GM23248 (cell line): ENCODE measurements at places on chromosomes 4 and X. TPM values are rescaled to one million over a fixed set of nuclear protein-coding genes. Genes with fewer than 3 reads are reported as not detected.

DNA sequence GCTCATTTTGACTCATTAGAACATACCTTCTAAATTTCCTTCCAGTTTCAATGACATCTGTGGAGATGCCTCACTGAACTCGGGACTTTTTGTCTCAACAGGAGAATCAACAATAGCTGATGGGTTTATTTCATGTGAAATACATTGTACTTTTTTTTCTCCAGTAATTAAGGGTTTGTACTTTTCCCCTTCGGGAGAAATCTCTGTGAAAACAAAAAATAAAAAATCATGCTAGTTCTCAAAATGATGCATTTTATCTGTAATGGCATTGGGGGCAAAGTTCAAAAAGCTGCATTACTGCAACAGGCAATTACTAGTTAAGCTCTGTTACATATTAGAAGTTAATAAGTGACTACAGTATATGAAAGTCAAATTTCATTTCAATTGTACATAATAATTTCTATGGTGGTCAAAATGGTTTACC, 167.3 kb upstream of the SH3RF1 start:
- H3K4me3 ChIP-seq = no peak overlapping the region
- no peak for DNase-seq
- no peaks in the 10 kb centered on the region for H3K4me1 ChIP-seq
- H3K36me3 ChIP-seq = no peaks in the 10 kb centered on the region
- H3K27ac ChIP-seq = no peak overlapping the region

NSG1 gene
- 0.86 TPM in 1 of 2 replicates, not detected in the other for total RNA-seq

DNA sequence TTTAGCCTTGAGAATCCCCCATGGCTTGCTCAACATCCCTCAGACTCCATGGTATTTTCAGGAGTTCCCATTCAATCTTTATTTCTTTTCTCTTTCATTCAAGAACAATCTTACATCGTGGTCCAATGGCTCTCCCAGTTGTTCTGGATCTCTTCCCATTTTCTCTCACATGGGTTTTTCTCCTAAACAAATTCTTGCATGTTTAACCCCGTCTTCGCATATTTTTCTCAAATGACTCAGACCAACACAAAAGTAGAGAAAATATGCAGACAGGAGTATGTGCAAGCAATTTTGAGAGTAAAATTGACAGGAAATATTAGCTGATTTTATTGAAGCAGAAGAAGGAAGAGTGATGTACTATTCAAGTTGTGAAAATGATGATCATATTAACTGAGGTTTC, 396.4 kb upstream of the TRAM1L1 start:
- no peak overlapping the region for H3K4me3 ChIP-seq
- no peaks in the 10 kb centered on the region for H3K36me3 ChIP-seq
- no peak overlapping the region for H3K27ac ChIP-seq
- H3K4me1 ChIP-seq = no peaks in the 10 kb centered on the region
- no peaks in the 10 kb centered on the region for H3K27me3 ChIP-seq
- DNase-seq = no peak

GRCh38 chr4:87356832-87357526, 34.0 kb downstream of the HSD17B11 start:
- H3K36me3 ChIP-seq = no peaks in the 10 kb centered on the region
- H3K4me3 ChIP-seq = no peak overlapping the region

DNA sequence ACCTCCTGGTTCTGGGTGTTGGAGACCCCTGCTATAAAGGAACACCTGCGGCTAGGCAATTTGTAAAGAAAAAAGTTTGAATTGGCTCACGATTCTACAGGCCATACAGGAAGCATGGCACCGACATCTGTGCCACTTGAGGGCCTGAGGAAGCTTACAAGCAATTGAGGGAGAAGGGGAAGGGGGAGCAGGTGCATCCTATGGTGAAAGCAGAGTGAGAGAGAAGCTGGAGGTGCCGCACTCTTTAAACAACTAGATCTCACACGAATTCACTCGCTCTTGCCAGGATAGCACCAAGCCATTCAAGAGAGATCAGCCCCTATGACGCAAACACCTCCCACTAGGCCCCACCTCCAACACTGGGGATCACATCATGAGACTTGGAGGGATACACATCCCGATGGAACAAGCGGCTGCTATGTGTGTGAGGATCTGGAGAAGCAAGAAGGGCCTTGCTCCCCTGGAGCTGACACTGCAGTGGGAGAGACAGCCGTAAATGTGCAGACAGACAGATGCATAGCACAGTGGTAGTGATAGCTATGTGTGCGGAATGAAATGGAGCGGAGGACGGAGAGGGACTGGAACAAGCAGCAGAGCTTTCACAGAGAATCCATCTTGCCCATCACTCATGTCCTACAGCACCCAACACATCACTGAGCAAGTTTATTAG, 60.7 kb upstream of the HELT start:
- H3K27me3 ChIP-seq = peaks cover 4% of the 10 kb centered on the region; the same call in 1 of the 2 replicates
- no peak overlapping the region for H3K27ac ChIP-seq
- no peaks in the 10 kb centered on the region for H3K36me3 ChIP-seq
- no peak overlapping the region for H3K4me3 ChIP-seq
- no peak for DNase-seq
- no peaks in the 10 kb centered on the region for H3K4me1 ChIP-seq

TSPAN6 gene
- total RNA-seq = 24.3 and 29.3 TPM in 2 replicates

PGRMC2 gene
- 97.4 and 117 TPM in 2 replicates for total RNA-seq

TKTL1 gene
- not detected in 2 replicates for total RNA-seq

DNA sequence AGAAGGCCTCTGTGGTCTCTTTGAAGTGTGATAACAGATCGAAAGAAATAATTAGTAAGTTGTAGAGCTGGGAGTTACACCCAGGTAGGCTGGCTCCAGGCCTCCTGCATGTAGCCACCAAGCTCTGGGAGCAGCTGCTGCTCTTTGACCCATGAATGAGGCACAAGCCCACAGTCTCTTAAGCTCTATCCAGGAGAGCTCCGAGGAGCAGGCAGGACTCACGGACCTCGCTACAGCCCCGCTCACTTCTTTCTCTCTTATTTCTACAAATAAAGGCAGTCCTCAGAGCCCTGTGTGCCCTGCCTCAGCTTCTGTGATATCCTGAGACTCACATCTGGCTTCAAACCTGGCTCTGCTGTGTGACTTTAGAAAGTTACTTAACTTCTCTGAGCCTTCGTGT, 86.9 kb downstream of the EVC start:
- no peak overlapping the region for H3K4me3 ChIP-seq
- H3K27ac ChIP-seq = no peak overlapping the region
- no peaks in the 10 kb centered on the region for H3K27me3 ChIP-seq
- no peak for DNase-seq
- H3K4me1 ChIP-seq = no peaks in the 10 kb centered on the region

- H3K4me3 ChIP-seq = no peak overlapping the region
- no peaks in the 10 kb centered on the region for H3K36me3 ChIP-seq
- no peaks in the 10 kb centered on the region for H3K27me3 ChIP-seq
- no peak for DNase-seq
Observed at GRCh38 chrX:155115174-155115819, 44.0 kb downstream of the BRCC3 start.

DNA sequence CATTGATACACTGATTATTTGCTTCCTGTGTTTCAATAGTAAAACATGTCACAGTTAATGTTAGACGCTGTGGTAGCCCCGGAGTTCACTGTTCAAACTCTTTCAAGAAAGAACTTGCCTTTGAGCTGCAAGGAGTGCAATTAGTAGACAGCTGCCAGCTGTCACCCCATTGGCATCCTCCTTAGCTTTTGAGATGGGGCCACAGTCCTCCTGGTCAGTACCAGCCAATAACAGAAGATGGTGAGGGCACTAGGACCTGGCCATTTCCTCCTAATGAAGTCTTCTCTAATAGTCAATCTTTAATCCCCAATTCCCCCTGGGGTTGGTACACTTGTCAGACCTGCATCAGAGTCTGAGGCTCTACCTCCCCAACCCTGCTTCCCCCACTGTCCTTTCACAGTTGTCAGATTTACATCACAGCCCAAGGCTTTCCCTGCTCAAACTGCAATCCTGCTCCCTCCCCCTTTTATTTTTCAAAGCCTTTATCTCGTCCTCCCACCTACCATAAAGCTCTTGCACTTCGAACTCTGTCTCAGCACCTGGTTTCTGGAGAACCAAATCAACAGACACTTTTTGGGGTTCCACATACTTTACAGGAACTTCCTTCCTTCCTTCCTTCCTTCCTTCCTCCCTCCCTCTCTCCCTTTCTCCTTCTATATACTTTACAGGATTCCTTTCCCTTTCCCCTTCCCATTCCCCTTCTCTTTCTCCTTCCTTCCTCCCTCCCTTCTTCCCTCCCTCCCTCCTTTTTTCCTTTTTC, 182.0 kb downstream of the RASL11B start:
- no peaks in the 10 kb centered on the region for H3K36me3 ChIP-seq
- H3K27me3 ChIP-seq = no peaks in the 10 kb centered on the region
- H3K4me3 ChIP-seq = no peak overlapping the region
- DNase-seq = no peak
- H3K4me1 ChIP-seq = peaks cover 3% of the 10 kb centered on the region; the same call in 1 of the 2 replicates

DNA sequence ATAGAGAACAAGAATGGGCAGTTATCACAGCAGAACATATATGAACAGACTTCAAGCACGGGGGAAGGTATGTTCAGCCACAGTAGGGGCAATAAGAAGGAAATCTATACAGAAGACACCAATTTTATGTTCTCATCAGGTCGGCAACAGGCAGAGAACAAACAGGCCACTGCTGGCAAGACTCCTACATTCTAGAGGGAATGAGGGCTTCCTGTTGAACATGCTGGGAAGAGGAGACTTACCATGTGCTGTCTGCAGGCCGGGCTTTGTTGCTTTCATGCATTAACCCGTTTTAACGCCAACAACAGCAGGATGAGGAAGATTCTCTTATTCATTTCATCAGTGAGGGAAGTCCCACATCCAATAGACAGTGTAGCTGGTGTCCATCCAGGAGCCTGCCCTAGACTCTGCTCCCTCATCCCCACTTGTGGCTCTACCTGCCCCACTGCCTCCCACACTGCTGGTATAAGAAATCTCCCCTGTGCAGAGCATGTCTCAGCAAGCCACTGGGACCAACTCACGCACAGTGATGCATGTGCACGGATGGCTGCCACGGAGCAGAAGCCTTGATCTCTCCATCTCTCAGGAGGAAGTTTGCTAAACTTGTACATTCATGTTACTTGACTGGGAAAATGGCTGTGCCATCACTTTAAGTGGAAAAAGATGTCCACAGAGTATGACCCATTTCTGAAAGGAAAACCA, 84.5 kb downstream of the ACOX3 start:
- H3K36me3 ChIP-seq = no peaks in the 10 kb centered on the region
- H3K27me3 ChIP-seq = peaks cover 20% of the 10 kb centered on the region
- H3K27ac ChIP-seq = no peak overlapping the region
- peak; percentile 26 for DNase-seq

DNA sequence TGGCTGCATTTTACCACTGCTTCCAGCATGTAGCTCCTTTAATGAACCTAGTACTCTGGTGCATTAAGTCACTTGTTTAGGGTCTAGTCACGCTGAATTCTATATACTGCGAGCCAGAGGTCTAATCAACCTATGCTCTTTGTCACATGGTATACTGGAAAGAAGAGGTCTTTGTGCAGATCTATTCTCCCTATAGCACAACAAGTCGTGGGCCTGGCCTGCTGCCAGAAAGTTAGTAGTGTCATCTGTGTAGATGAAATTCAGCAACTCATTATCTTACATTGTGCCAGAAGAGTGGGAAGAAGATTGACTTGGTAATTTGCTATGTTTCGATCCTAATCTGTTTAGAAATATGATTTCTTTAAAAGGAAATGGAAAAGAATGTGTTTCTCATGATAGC, 80.8 kb downstream of the AWAT2 start:
- H3K4me1 ChIP-seq = no peaks in the 10 kb centered on the region
- H3K36me3 ChIP-seq = no peaks in the 10 kb centered on the region
- H3K27ac ChIP-seq = no peak overlapping the region

DNA sequence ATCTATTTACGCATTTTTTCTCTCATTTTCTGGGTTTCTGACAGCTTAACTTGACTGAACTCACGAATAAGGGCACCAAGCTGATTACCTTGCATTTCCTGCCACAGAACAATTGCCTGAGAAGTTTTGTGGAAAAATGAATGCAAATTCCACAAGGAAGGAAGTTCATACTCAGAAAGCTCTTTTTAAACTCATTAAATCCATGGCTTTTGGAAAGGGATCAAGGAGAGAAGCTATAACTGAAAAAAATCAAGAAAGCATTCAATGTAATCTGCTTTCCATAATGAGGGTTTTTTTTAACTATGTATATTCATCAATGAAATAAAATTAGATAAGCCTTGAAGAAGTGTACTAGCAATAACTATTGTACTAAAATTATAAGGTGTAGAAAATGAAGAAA, 252.5 kb downstream of the GPM6A start:
- H3K36me3 ChIP-seq = no peaks in the 10 kb centered on the region
- no peak overlapping the region for H3K27ac ChIP-seq
- DNase-seq = no peak
- no peak overlapping the region for H3K4me3 ChIP-seq
- H3K4me1 ChIP-seq = no peaks in the 10 kb centered on the region
- H3K27me3 ChIP-seq = no peaks in the 10 kb centered on the region

TLR6 gene
- total RNA-seq = 0.76 and 3.4 TPM in 2 replicates

GRCh38 chrX:149453030-149453429, 52.1 kb downstream of the IDS start:
- H3K4me3 ChIP-seq = no peak overlapping the region
- H3K4me1 ChIP-seq = peaks cover 4% of the 10 kb centered on the region; the same call in 1 of the 2 replicates
- peak; percentile 76 for DNase-seq
- no peaks in the 10 kb centered on the region for H3K27me3 ChIP-seq
- no peaks in the 10 kb centered on the region for H3K36me3 ChIP-seq

DNA sequence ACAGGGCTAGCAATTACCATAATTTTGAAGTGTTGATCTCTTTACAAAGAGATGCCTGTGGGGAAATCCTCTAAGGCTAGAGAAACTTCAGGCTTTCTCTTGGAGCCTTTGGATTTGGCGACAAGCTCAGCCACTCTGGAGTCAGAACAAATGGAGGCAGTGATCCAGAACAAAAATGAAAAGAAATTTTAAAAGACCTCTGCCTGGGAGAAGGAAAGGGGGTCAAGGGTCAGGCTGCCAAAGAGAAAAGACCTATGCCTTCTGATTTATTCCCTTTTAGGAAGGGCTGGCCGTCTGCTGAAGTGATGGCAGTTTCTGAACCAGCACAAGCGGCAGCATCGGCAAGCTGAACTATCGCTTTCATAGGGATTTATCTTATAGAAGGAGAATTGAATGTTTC, 140.8 kb upstream of the SFRP2 start:
- peaks cover 25% of the 10 kb centered on the region for H3K4me1 ChIP-seq
- peak; percentile 11 for DNase-seq
- no peaks in the 10 kb centered on the region for H3K27me3 ChIP-seq
- H3K4me3 ChIP-seq = peak overlapping the region; percentile 28; the same call in 1 of the 2 replicates

ADGRA3 gene
- 7.8 and 9.4 TPM in 2 replicates for total RNA-seq

GAB1 gene
- 6.3 and 7.1 TPM in 2 replicates for total RNA-seq

GRCh38 chrX:72373136-72373535, 67.4 kb upstream of the CITED1 start:
- H3K4me1 ChIP-seq = no peaks in the 10 kb centered on the region
- H3K27ac ChIP-seq = no peak overlapping the region
- H3K4me3 ChIP-seq = no peak overlapping the region
- H3K36me3 ChIP-seq = no peaks in the 10 kb centered on the region
- no peaks in the 10 kb centered on the region for H3K27me3 ChIP-seq
- DNase-seq = no peak

ADH7 gene
- total RNA-seq = not detected in 2 replicates
